SW480 (cell line): ENCODE measurements at places on chromosomes 7 and 10.

DNA sequence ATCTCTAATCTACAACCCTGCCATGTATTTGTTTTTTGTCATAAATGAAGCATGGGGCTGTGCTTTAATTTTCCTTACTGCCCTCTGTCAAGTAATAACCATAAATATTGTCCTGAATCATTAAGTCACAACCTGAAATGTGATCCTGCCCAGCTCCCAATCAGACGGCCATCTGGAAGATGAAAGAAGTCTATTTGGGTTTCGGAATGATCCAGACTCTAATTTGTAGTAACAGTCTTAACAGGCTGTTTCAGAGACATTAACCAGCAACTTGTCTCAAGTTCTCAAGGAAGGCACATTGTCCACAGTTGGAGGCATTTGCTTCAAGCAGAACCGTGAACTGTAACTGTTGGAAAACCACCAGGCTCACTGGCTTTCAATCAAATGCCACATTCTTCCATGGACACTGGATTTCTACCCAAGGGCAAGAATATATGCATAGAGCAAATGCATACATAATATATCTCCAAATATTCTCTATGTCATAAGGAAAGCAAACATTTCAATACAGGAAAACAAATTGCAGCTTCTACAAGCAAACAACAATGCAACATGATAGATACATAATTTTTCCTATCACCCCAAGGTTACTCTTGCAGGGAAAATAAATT, 405.2 kb upstream of the NPVF start:
- no peak for DNase-seq

DNA sequence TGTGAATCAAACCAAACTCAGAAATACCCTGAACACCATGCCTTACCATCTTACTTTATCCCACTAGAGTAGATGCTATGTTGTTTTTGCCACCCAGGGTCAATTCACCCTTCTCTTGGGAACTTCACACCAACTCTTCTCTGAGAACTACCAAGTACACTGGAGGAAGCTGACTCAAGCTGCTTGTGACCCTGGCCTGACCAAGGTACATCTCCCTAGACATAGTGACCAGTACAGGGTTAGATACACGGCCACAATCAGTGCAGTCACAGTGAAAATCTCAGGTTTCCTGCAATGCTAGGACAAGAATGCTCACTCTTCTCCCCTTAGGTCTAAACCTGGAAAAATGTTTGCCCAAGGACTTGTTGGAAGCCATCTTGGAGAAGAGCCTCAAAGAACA, 31.8 kb downstream of the EZH2 start:
- no peak for DNase-seq

GRCh38 chr10:12348294-12348869, 965 bp upstream of the CAMK1D start:
- no peak for DNase-seq

GRCh38 chr7:148060724-148061123, 529.8 kb upstream of the C7orf33 start:
- no peak for DNase-seq

DNA sequence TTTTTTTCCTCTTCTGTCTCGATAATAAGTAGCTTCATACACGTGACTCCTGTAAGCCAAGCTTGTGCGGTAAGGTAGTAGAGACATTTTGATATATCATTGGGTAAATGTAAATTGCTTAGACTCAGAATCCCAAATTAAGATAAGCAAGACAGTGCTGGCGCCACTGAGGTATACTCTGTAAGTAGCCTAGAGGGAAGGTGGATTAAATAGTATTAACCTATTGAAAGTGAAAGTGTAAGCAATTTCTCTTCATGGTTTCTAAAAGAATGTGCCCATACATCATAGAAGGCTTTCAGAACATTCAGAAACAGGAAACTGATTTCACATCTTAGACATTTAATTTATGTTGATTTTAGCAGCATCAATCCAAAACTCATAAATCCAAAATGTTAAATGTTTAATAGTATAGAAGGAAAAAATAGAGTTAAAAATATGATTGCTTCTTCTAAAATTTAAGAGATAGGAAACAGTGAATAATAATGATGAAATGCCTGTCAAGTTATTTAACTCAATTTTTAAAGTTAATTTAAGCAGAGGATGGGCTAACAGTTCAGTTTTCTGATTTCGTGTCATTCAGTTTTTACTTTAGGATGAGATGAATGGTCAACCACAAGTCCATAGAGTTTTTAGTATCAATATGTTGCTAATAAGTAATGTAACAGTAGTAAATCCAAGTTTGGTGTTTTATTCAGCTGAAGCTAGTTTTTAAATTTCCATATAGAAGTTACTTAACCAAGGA, 36.8 kb downstream of the LRRC72 start:
- DNase-seq: no peak

DNA sequence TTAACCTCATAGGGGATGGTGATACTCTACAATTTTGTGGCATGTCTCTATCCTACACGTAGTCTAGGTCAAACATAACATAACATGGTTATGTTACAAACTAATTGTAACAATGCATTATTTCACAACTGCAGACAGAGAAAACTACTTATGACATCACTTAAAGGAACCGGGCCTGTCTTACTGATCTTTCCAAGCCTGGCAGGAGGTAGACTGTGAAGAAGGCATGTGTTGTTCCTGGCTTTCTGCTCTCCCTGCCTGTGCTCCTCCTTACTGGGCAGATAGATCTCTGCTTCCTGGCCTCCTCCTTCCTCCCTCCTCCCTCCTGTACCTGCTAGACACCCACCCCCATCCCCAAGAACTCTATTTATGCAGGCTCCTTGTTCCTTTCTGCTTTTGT, 5.4 kb downstream of the CACNB2 start:
- no peak for DNase-seq

DNA sequence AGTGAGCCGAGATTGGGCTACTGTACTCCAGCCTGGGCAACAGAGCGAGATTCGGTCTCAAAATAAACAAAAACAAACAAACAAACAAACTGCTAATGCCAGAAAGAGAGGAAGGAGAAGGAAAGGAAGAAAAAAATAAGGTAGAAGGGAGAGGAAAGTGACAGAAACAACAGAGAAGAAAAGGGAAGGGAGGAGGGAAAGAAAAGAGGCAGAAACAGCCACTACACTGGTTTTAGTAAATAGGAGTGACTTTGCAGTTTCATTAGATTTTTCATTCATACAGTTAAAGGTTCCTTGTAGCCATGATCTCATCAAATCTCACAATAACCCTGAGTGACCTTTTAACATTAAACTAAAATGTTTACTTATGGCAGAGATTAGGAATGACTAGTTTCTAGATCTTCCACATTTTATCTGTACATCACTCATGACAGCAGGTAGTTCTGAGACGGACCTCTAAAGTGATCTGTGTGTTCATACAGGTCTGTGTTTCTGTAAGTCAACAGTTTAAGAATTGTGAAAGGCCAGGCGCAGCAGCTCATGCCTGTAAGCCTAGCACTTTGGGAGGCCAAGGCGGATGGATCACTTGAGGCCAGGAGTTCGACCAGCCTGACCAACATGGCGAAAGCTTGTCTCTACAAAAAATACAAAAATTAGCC, 191.3 kb upstream of the KLF14 start:
- DNase-seq: no peak

GRCh38 chr7:123346766-123347165, 147.0 kb upstream of the SLC13A1 start:
- DNase-seq: no peak

- no peak for DNase-seq
Measured at GRCh38 chr7:102069931-102070629, 216.6 kb upstream of the SH2B2 start.

DNA sequence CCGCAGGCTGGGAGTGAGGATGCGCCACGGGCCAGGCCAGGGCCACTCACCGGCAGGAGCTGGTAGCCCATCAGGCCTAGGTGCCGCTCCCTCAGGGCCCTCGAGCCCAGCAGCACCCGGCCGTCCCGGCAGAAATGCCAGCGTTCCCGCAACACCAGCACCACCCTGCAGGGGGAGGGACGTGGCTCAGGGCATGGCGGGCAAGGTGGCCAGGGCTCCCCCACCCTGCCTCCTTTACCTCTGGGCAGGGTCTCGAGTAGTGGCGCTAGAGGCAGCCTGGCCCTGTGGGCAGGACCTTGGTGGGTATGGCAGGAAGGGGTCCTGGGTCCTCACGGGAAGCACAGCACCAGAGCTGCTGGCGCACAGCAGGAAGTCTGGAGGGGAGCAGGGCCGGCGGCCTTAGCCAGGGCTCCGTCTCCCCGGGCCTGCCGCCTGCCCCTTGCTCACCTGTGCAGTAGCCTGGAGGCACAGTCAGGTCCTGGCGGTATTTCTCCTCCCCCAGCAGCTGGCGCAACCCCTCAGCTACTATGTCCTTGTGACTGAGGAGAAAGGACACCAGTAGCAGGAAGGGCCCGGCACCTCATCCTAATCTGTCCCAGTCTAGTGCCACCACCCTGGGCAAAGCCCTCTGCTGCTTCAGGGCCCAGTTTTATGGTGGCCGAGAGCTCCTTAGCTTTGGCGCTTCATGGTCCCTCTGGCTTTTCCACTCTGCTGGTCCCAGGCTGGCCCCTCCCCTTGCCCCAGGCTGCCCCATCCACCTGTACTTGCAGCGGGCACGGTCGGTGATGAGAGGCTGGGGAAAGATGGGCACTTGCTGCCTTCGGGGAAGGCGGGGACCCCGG, 3.5 kb downstream of the FASTK start:
- DNase-seq: no peak

DNA sequence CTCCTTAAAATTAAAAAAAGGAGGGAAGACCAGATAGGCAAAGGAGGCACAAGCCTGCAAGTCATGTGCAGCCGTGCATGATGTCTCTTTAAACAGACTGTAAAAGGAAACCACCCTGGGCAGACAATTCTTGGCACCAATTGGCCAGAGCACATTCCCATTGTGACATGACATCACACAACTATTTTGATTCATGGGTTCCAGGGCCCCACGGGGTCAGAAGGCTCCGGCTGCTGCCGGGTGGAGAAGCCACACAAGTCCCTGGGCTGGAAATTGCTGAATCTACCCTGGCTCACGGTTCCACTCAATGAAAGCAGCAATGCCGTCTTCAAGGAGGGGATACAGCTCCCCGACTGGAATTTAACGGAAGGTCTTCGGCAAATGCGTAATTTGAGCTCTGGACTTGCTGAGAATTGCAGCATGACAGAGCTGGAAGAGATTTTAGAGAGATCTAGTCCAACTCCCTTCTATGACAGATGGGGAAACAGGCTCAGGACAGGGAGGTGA, 140.5 kb downstream of the PRKAG2 start:
- DNase-seq: peak; percentile 82

DNA sequence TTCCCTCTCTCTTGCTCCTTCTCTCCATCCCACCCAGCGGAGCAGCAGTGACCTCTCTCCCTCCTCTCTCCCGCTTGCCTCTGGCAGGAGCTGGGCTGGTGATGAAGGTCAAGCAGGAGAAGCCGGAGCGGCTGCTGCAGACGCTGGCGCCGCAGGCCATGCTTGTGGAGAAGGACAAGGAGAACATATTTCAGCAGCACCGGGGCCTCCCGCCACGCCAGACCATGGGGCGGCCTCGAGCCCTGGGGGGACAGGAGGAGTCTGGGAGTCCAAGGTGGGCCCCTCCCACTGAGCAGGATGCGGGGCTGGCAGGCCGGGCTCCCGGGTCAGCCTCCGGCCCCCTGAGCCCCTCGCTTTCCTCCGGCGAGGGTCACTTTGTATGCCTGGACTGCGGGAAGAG, 17.3 kb downstream of the ZNF775 start:
- DNase-seq: no peak

GRCh38 chr10:69860271-69860670, 58.6 kb downstream of the COL13A1 start:
- no peak for DNase-seq

DNA sequence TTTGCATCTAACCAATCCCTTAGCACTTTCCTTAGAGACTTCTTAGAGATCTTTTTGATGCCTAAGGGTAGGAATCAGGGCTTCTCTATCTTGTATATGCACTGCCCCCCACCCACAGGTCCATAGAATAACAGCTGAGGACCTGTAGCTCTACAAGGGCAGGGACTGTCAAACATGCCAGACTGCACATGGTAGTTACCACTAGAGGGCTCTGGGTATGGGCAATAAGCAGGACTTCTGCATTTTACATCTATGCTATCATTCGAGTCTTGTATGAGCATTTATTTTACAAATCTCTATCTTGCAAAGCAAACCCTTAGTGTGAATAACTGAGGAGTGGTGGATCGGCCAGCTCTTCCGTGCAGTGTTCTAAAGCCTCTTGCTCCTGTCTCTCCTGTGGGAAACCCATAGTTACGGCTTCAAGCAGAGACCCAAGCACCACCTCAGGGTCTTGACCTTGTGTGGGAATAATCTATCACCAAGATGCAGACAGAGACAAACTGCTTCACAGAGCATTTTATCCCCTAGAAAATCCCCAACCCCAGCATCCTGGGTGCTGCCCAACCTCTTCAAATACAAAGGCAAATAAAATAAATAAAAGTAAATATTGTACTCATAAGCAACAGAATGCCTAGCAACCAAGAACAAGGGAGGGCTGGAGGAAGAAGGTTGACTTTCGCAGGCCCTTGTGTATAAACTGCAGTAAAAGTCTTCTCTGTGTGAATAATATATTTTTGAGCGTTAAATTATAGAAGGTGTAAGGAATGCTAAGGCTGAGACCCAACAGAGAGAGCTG, 219.3 kb downstream of the WDR11 start:
- peak; percentile 22 for DNase-seq

DNA sequence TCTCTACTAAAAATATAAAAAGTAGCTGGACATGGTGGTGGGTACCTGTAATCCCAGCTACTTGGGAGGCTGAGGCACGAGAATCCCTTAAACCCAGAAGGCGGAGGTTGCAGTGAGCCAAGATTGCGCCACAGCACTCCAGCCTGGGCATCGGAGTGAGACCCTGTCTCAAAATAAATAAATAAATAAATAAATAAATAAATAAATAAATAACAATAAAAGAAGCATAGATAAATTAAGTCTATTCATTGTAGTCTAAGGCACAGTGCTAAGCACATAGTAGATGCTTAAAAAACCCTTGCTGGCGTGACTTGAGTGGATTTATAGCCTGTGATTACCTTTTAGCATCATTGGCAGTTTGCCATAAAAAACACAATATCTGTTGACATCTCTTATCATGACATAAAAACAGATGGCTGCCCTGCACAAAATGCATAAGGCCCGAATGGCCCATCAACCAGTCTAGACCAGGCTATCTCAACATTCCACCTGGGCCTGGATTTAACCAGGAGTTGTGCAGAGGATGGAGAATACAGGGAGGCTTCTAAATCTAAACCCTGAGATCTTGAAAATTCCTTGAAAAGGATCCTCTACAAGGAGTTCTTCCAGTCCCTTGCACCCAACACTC, 94.9 kb downstream of the PRLHR start:
- no peak for DNase-seq

DNA sequence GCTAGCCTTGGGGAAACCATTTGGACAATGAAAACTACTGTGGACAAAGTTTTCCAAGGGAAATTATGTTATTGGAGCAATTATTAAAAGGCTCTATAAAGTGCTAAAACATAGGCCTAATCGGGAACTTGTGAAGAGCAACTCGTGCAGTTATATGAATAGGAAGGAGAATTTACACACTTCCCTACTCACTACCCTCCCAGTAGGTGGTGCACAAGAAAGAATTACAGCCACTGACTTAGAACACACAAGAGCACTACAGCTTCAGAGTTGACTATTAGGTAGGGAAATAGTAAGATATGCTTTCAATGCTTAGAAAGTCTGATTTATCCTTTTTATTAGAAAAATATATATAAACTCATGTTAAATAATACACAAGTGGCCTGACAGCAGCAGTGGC, 47.2 kb downstream of the GSAP start:
- DNase-seq: peak; percentile 30
